ENCODE measurements at places on chromosomes 7 and 10. TPM values are rescaled to one million over a fixed set of nuclear protein-coding genes. Genes with fewer than 3 reads are reported as not detected.

The IDI1 gene
- total RNA-seq, result 23.9 TPM

The PDE1C gene
- total RNA-seq, result 46.5 TPM

The CLDN4 gene
- total RNA-seq, result 24.9 TPM

The ANKRD30A gene
- total RNA-seq, result not detected

The ADARB2 gene
- total RNA-seq, result 1.6 TPM

The BNIP3 gene
- 282 TPM for total RNA-seq

The NCF1 gene
- total RNA-seq, result not detected

The RBM20 gene
- 2.3 TPM for total RNA-seq

The HOXA9 gene
- 7.8 TPM for total RNA-seq

The C10orf105 gene
- not detected for total RNA-seq

The NOS3 gene
- 0.30 TPM for total RNA-seq

The BLNK gene
- total RNA-seq, result not detected

The PRXL2A gene
- total RNA-seq, result 26.9 TPM

The CALHM3 gene
- total RNA-seq, result not detected

The MALRD1 gene
- not detected for total RNA-seq

The DPP6 gene
- not detected for total RNA-seq

The LIPA gene
- 70.7 TPM for total RNA-seq

The HHEX gene
- 21.6 TPM for total RNA-seq

The INMT gene
- not detected for total RNA-seq

The ARF5 gene
- 112 TPM for total RNA-seq

The KEL gene
- total RNA-seq, result 0.59 TPM

The ITIH2 gene
- not detected for total RNA-seq

The OR2A5 gene
- total RNA-seq, result not detected

The FHIP2A gene
- 20.0 TPM for total RNA-seq

The ENO4 gene
- 0.52 TPM for total RNA-seq

The PAPOLB gene
- total RNA-seq, result 0.30 TPM

The CFAP58 gene
- 2.1 TPM for total RNA-seq

The PTPRE gene
- 4.6 TPM for total RNA-seq

The HPSE2 gene
- not detected for total RNA-seq

The TBXAS1 gene
- 4.0 TPM for total RNA-seq

The NUP205 gene
- 103 TPM for total RNA-seq

The RADIL gene
- total RNA-seq, result 13.1 TPM

The CPN1 gene
- not detected for total RNA-seq

The TDRD1 gene
- not detected for total RNA-seq

The MGAM2 gene
- not detected for total RNA-seq

Data from NCI-H460 (cell line).